ENCODE measurements at places on chromosomes 2 and 18.

GRCh38 chr2:10447895-10448575, at the start of gene ODC1:
Gene ODC1 (minus strand): TSS chr2:10448327. CDS start chr2:10445032, 3,295 bp downstream.
- DNase-seq: peak; percentile 98

GRCh38 chr2:44107974-44108373, 60.7 kb upstream of the PPM1B start:
- no peak for DNase-seq

DNA sequence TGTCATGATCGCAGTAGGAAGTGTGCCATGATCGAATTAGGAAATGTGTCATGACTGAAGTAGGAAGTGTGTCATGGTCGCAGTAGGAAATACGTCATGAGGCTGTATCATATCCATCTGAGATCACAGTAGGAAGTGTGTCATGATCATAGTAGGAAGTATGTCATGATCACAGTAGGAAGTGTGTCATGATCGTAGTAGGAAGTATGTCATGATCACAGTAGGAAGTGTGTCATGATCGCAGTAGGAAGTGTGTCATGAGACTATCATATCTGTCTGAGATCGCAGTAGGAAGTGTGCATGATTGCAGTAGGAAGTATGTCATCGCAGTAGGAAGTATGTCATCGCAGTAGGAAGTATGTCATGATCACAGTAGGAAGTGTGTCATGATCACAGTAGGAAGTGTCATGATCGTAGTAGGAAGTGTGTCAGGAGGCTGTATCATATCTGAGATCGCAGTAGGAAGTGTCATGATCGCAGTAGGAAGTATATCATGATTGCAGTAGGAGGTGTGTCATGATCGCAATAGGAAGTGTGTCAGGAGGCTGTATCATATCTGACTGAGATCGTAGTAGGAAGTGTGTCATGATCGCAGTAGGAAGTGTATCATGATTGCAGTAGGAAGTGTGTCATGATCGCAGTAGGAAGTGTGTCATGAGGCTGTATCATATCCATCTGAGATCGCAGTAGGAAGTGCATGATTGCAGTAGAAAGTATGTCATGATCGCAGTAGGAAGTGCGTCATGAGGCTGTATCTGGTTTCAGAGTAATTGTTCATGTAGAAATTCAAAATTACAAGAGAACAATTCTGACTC, 56.4 kb upstream of the NFATC1 start:
- no peak for DNase-seq

DNA sequence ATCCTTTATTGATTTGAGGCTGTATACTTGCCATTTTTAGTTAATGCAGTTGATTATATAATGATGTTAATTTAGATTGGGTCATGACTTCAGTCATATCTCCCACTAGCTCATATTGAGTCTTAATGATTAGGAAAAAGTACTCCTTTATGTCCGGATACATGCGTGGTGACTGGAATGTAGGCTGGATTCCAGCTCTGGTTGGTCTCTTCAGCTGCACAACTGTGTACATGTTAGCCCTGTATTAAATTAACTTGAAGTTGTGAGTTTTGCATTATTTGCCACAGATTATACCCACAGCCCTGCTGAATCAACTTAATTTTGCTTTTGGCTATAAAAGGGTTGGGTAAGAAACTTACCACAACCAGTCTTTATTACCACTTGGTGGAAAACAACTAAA, 22.5 kb downstream of the MOB4 start:
- DNase-seq: no peak

- DNase-seq: peak; percentile 44
Measured at GRCh38 chr2:239285071-239285931, 115.5 kb downstream of the HDAC4 start.

- DNase-seq: no peak
Measured at GRCh38 chr2:221673248-221673647, 101.1 kb upstream of the EPHA4 start.

- DNase-seq: no peak
Measured at GRCh38 chr18:79590191-79591031, 89.2 kb upstream of the CTDP1 start.

GRCh38 chr2:194553980-194554379, 1103.0 kb upstream of the SLC39A10 start:
- no peak for DNase-seq

- no peak for DNase-seq
Measured at GRCh38 chr18:44632469-44633145, 48.1 kb upstream of the SETBP1 start.

DNA sequence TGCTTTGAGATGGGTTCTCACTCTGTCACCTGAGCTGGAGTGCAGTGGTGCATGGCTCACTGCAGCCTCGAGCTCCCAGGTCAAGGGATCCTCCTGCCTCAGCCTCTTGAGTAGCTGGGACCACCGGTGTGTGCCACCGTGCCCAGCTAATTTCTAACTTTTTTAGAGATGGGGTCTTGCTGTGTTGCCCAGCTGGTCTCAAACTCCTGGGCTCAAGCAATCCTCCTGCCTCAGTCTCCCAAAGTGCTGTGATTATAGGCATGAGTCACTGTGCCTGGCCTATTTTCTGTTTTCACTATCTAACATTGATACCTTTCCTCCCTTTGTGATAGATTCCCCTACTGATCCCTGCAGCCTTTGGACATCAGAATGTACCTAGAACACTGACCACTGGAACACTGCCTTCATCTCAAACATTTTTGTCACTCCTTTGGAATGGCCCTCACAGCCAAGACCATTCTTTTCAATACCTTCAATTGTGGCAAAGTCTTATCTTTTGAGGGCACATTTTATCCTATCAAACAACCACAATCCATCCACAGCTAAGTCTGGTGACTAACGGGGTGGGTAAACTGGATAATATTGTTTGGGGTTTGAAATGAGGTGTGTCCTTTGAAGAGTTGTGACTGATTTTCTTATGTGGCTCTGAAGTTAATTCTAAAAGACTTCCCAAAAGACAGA, 43.7 kb downstream of the EPAS1 start:
- no peak for DNase-seq

DNA sequence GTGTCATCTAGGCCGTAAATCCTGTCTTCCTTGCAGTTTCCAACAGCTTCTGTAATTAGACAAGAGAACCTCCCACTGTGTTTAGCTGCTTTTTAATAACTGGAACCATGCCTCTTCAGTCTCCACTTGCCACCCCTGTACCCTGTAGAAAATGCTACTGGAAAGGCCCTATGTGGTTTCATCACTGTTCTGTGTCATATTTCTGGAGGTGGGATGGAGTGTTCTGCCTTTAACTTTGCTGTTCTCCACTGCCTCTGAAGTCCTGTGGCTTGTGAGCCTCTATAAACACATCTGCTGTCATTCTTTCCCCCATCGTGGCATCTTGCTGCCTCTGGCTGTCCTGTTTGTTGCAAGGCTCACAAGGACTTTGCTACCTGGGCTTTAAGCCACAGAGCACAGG, 17.9 kb downstream of the MGAT5 start:
- no peak for DNase-seq

GRCh38 chr2:6635296-6635695, 230.4 kb downstream of the CMPK2 start:
- DNase-seq: no peak

GRCh38 chr18:46622999-46623398, 34.0 kb downstream of the LOXHD1 start:
- no peak for DNase-seq

DNA sequence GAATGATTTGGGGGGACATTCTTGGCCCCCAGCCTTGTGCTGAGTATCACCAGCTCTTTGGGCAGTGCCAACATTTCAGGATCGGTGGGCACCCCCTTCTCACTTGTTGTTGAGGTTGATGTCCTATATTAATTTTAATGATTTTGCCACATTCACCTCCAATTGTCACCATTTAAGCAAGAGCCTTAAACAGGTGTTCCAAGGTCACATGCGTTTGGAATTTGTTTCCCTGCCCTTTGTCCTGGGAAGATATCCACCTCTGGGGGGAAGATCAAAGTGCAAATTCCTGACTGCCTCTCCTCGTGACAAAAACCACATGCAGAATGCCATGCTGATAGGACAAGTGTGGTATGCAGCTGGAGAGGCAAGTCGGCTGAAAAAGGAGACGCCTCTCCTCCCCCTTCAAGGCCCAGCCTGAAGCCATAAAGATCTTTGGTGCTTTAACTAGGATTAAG, 72.5 kb upstream of the ID2 start:
- DNase-seq: no peak

- no peak for DNase-seq
Measured at GRCh38 chr2:176056406-176056805, 27.4 kb downstream of the EVX2 start.

- DNase-seq: peak; percentile 8
Measured at GRCh38 chr2:86764661-86765309, 25.9 kb downstream of the CD8A start.

DNA sequence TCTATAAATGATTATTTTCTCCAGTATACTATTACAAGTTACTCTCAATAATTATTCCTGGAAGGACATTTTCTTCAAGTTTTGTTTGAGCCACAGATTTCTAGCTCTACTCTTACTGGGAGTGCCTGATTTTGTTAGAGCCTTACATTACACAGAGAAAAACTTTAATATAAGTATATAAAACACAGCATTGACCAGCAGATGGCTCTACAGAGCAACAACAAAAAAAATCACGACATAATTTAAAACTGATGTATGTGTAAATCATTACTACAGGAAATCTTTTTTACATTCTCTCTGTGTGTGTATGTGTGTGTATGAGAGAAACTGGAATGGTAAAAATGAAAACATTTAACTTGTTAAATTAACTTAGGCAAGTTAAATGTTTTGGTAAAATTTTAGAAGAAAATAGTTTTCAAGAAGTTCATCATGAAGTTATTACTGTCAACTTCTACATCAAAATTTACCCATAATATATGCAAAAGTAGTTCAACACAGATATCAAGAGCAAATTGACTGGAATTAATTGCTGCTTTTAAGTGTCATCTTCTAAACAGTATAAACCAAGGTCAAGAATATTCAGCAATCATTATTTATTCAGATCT, 103.3 kb downstream of the MDH1 start:
- DNase-seq: no peak

DNA sequence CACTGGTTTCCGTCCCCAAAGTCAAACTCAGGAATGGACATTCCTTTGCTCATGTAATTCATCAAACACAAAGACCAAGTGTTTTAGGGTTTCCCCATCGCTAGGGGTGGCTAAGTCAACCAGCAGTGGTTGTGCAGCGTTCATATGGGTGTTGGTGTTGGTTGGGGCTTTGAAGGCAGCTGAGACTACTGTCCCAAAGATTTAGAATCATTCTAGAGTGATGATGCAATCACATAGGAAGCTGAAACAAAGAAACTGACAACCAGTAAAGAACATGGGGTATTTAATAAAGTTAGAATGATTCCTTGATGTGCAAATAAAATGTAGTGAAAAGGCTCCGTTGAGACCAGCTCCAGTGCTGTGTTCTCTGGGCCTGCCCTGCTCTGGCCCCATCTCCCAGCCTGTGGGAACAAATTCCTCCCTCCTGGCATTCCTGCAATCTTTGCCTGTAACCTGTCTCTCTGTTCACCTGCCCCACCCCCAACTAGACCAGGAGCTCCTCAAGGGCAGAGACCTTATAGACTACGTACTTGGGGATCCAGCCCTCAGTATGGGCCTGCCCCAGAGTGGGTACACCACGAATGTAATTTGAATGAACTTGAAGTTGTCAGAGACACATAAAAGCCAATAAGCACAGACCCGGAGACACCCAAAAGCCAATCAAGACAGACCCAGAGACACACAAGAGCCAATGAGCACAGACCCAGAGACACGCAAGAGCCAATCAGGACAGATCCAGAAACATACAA, 191.7 kb upstream of the TWIST2 start:
- DNase-seq: no peak

DNA sequence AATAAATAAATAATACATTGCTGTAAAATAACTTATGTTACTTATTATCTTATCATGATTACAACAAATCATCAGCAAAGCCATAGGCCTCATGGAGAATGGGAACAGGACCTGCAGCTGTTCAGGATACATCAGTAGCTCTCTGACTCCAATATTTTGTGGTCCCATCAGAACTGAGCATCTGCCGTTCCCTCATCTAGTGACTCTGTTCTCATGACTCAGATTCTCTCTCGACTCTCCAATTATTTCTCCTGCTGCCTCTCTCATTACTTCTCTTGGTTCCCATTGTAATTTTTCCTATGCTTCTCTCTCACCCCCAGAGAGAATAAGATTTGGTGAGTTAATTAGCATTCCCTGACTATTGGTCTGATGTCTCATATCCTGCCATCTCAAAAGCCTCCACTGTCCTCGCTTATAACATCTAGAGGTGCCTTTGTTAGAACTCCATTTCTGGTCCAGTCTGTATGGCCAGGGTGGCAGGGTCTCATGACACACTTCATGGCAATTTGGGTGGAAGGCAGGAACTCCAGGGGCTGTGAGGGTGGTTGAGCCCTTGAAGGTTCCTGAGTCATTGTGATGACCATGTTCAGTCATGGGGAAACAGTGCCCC, 78.0 kb upstream of the TANC1 start:
- DNase-seq: no peak

- DNase-seq: no peak
Measured at GRCh38 chr2:136164280-136164776, 46.4 kb upstream of the CXCR4 start.

- peak; percentile 50 for DNase-seq
Measured at GRCh38 chr2:62774555-62775366, 69.2 kb downstream of the EHBP1 start.

GRCh38 chr2:217868911-217869334, 133.9 kb downstream of the TNS1 start:
- no peak for DNase-seq

DNA sequence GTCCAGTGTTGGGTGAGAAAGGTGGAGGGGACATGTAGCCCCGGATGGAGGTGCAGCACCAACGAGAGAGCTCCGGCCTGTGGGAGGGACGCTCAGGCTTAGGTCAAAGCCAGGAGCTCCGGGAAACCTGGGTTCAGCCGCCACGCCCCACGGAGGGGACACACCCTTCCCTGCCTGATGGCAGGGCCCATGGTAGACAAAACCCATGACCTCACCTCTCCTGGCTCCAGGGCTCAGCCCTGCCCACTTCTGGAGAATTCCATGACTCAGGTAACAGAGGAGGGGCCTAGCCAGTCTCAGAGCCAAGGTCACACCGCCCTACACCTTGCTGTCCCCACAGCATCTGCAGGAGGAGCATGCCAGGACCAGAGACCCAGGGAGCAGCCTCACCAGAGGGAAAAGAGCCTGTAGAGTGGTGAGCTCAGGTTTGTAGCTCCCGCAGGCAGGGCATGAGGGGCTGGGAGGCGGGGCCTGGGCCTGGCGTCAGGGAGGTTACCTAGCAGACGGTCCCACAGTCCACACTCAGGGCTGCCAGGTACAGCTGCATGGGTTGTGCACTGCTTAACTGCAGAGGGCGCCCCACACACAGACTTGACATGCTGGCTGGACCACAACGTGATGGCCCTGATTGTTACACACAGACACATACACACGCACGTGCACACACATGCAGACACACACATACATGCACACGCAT, 70.8 kb upstream of the SMAD7 start:
- DNase-seq: peak; percentile 58
